ENCODE measurements at places on chromosomes 5 and 9.

- DNase-seq = no peak
- no peaks in the 10 kb centered on the region for H3K4me1 ChIP-seq
- H3K27me3 ChIP-seq = no peaks in the 10 kb centered on the region
- no peak overlapping the region for H3K27ac ChIP-seq
These were observed 127.5 kb downstream of the ARRDC3 start for GRCh38 chr5:91255396-91256141.

GRCh38 chr9:100317706-100318105, 35.0 kb downstream of the TEX10 start:
- no peaks in the 10 kb centered on the region for H3K36me3 ChIP-seq
- H3K27ac ChIP-seq = no peak overlapping the region
- no peaks in the 10 kb centered on the region for H3K27me3 ChIP-seq
- no peak for DNase-seq
- no peak overlapping the region for H3K4me3 ChIP-seq
- no peaks in the 10 kb centered on the region for H3K4me1 ChIP-seq

DNA sequence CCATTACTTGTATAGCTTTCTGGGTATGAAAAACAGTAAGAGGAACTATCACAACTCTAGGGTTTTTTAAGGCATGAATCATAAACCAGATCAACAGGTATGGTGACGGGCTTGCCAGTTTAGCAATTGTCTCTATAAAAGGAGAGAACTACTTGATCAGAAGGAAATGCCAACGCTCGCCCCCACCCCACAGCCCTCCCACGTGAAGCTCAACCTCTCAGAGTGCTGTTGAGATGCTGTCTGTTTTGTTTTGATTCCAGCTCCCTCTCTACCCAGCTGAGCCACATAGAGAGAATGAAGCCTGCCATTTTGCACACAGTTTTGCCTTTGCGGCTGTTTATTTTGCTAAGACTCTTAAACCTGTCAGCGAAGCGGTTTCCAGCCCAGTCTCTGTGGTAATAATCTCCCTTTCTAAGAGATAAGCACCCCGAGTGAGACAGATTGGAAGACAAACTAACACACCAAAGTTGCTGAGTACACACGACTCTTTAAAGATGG, 257.9 kb upstream of the ANKRD55 start:
- no peaks in the 10 kb centered on the region for H3K36me3 ChIP-seq

GRCh38 chr5:55773057-55773456, 35.2 kb downstream of the DDX4 start:
- DNase-seq = no peak
- H3K27me3 ChIP-seq = peaks cover 4% of the 10 kb centered on the region
- H3K4me1 ChIP-seq = no peaks in the 10 kb centered on the region
- H3K36me3 ChIP-seq = no peaks in the 10 kb centered on the region
- no peak overlapping the region for H3K27ac ChIP-seq
- H3K4me3 ChIP-seq = no peak overlapping the region

- peaks cover 7% of the 10 kb centered on the region for H3K4me1 ChIP-seq
- H3K4me3 ChIP-seq = no peak overlapping the region
- H3K27ac ChIP-seq = no peak overlapping the region
- no peaks in the 10 kb centered on the region for H3K36me3 ChIP-seq
- no peak for DNase-seq
These were observed 273.4 kb downstream of the CSNK1G3 start for GRCh38 chr5:123785162-123786071.

DNA sequence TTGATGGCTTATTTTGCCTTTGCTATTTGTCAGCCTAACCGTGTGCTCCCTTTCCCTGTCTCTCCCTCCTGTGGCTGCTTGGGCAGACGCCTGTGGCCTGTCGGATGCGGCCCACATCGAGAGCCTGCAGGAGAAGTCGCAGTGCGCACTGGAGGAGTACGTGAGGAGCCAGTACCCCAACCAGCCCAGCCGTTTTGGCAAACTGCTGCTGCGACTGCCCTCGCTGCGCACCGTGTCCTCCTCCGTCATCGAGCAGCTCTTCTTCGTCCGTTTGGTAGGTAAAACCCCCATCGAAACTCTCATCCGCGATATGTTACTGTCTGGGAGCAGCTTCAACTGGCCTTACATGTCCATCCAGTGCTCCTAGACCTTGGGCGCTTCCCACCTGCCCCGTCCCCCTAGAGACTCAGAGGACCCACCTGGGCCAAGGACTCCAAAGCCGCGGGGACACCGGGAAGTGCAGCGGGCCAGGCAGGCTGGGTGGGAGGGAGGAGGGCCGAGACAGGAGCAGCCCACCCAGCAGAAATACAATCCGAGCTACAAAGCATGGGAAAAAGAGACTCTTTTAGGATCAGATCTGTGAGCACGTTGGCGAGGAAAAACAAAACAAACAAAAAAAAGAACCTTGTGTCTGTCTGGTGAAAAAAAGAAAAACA, 10.6 kb downstream of the NR2F1 start:
- H3K27me3 ChIP-seq = peaks cover 74% of the 10 kb centered on the region
- H3K27ac ChIP-seq = no peak overlapping the region
- no peak overlapping the region for H3K4me3 ChIP-seq

DNA sequence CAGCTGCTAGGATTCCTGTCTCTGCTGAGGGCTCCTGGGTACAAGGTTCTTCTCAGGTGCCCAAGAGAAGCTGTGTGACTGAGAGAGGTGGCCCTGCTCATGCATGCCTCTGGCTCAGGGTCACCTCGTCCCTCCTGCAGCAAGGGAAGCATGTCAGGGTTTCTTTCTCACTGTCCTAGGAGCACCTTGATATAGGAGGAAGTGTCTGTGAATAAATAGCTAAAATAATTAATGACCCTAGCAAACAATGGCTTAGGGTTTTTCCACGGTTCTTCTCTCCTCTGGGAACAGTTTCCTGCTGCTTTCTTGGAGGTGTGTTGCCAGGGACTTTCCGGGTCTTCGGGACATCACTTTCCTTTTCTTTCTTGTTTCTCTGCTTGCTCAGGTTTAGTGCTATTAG, 87.2 kb downstream of the ARHGAP26 start:
- H3K27me3 ChIP-seq = no peaks in the 10 kb centered on the region
- no peak for DNase-seq
- H3K4me1 ChIP-seq = peaks cover 18% of the 10 kb centered on the region
- no peak overlapping the region for H3K4me3 ChIP-seq

- no peak within 1 kb of the TSS for H3K27ac ChIP-seq
- DNase-seq = no peak
- H3K4me1 ChIP-seq = peaks cover 9% of the 10 kb centered on the region
- peaks cover 31% of the 10 kb centered on the region for H3K27me3 ChIP-seq
- no peak within 1 kb of the TSS for H3K4me3 ChIP-seq
These were observed at the start of gene C1QTNF2 for GRCh38 chr5:160369990-160370712. Gene C1QTNF2 (minus strand): TSS chr5:160370626. CDS start chr5:160355011, 15,615 bp downstream.

- no peaks in the 10 kb centered on the region for H3K27me3 ChIP-seq
- no peak for DNase-seq
- H3K4me1 ChIP-seq = no peaks in the 10 kb centered on the region
- H3K4me3 ChIP-seq = no peak overlapping the region
- H3K36me3 ChIP-seq = no peaks in the 10 kb centered on the region
These were observed 36.6 kb downstream of the MELK start for GRCh38 chr9:36609306-36609705.

DNA sequence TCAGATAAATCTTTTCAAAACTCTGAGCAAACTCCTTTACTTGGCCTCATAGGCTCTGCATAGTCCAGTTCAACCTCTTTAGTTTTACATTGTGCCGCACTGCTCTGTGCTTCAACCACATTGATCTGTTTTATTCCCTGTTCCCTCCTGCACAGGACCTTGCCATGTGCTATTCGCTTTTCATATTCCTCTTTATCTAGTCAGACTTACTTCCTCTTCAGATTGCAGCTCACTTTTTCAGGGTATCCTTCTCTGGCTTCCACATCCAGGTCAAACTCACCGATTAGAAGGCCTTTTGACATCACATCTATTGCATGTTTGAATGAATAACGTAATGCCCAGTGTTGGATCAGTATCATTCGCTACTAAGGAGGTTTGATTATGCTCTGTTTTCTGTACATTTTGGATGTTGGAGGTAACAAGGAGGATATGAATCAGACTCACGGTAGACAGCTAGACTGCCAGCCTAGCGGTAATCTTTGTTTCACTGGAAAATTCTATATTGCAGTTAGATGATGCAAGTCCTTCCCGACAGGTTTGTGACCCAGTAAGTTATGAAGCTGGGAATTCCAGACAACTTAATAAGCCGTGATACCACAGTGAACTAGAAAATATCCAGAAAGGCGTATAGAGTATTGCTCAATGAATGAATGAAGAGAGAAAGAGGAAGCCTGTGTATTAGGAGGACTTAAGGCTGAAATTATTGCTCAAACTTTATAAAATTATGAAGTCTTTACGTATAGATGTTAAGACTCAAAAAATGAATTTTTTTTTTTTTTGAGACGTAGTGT, 65.7 kb downstream of the IQGAP2 start:
- H3K27me3 ChIP-seq = no peaks in the 10 kb centered on the region
- no peaks in the 10 kb centered on the region for H3K36me3 ChIP-seq
- H3K4me1 ChIP-seq = peaks cover 26% of the 10 kb centered on the region
- no peak overlapping the region for H3K27ac ChIP-seq

DNA sequence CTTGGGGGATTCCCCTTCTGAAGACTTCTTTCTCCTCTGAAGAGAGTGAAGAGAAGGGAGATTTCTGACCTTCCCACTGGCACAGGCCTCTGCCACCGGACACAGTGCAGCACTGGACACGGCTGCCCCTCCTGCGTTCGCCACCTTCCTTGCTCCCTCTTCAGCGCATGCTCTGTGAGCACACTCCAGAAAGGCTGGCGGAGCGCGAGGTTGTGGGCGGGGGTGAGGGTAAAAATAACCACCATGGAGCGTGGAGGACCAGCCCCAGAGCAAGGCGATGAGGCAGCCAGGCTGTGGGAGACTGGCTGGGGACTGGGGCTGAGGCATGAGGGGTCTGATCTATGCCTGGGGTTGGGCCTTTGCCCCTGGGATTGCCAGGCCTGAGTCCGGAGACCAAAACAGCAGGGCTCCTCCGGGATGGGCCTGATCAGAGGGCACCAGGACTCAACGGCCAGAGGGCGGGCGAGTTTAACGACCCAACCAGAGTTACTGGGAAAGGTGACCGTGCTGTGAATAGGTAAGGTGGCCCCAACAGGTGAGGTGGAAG, 97.2 kb downstream of the ROR2 start:
- no peak overlapping the region for H3K4me3 ChIP-seq
- H3K4me1 ChIP-seq = no peaks in the 10 kb centered on the region

GRCh38 chr5:133948721-133949120, 19.7 kb downstream of the C5orf15 start:
- H3K4me3 ChIP-seq = no peak overlapping the region
- H3K27ac ChIP-seq = no peak overlapping the region
- H3K36me3 ChIP-seq = no peaks in the 10 kb centered on the region
- H3K27me3 ChIP-seq = no peaks in the 10 kb centered on the region

- no peak overlapping the region for H3K27ac ChIP-seq
- no peak overlapping the region for H3K4me3 ChIP-seq
- H3K36me3 ChIP-seq = no peaks in the 10 kb centered on the region
- no peaks in the 10 kb centered on the region for H3K27me3 ChIP-seq
- DNase-seq = no peak
These were observed 291.9 kb upstream of the IRX1 start for GRCh38 chr5:3303777-3304176.

GRCh38 chr9:136745389-136746154, 2.8 kb downstream of the LCN6 start:
- no peak overlapping the region for H3K4me3 ChIP-seq
- DNase-seq = no peak
- H3K36me3 ChIP-seq = no peaks in the 10 kb centered on the region
- H3K27ac ChIP-seq = no peak overlapping the region

Measured in T-cell (primary cell).